ENCODE measurements at places on chromosomes 7 and 10.

- no peak for DNase-seq
Observed at GRCh38 chr7:132045002-132045401, 488.6 kb upstream of the PODXL start.

GRCh38 chr7:151697515-151697895 lies 177.8 kb upstream of the RHEB start:
- DNase-seq, result no peak

GRCh38 chr10:84311576-84311975 lies 16.8 kb upstream of the CCSER2 start:
- no peak for DNase-seq

DNA sequence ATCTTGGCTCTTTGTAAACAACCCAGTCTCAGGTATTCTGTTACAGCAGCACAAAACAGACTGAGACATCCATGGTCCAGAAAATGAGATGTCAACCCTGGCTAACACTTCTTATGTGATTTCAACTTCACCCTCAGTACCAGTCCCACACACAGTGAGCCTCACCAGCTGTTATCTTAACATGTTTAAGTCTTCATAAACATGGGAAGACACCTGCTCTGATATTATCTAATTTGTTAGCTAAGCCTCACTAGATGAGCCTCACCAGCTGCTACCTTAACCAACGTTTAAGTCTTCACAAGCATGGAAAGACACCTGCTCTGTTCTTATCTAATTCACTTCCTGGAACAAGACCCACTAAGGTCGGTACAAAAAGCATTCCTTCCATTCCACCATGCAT lies 130.8 kb downstream of the CALN1 start:
- no peak for DNase-seq

DNA sequence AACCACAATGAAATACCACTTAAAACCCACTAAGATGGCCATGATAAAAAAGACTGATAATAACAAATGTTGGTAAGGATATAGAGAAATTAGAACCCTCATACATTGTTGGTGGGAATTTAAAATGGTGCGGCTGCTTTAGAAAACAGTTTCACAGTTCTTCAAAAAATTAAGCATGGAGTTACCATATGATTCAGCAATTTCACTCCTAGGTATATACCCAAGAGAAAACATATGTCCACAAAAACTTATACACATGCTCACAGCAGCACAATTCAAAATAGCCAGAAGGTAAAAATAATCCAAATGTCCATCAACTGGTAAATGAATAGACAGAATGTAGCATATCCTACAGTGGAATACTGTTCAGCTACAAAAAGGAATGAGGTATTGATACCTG lies 30.0 kb downstream of the ATXN7L1 start:
- DNase-seq, result no peak

GRCh38 chr10:17250736-17251135 lies 22.7 kb downstream of the VIM start:
- DNase-seq, result no peak

DNA sequence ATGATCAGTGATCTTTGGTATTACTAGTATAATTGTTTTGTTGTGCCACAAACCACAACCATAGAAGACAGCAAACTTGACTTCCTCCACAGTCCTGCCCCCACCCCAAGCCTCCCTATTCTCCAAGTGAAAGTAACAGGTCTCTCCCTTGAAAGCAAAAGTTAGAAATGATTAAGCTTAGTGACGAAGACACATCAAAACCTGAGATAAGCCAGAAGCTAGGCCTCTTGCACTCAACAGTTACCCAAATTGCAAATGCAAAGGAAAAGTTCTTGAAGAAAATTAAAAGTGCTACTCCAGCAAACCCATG lies 7.5 kb downstream of the SAR1A start:
- no peak for DNase-seq

All from astrocyte of the hippocampus (primary cell).